ENCODE measurements at places on chromosomes 3 and 15.

- no peak for DNase-seq
Observed at GRCh38 chr3:13254028-13254951, 165.8 kb downstream of the NUP210 start.

GRCh38 chr3:34394978-34395748 lies 596.7 kb downstream of the PDCD6IP start:
- no peak for DNase-seq

DNA sequence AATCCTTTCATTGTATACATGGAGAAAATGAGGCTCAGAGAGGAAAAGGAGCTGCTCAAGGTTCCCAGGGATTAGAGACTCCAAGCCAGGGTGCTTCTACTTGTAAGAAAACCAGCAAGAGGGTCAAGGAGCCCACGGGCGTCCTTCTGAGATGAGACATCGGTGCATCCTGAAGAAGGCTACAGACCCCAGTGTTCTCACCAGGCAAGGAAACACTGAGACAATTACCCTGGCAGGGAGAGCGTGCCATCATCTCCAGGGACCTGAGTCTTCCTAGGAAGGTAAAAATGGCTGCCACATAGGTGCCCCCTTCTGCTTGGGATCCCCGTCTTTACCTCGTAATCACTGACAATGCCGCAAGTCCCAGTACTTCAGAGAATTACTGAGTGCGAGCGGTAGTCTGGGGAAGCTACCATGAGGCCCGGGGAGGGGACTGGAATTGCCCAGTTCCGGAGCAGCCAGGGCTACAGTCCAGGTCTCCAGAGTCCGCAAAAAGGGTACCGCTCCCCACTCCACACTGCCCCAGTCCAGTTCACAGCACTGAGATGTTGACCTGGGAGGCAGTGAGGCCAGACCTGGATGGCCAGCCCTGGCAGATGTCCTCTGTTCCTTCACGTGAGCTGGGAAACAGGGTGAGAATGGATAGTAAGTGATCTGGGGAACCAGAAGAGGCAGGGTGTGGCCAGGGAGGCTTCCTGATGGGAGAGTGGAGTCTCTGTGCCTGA lies 164.7 kb upstream of the SMAD3 start:
- no peak for DNase-seq

DNA sequence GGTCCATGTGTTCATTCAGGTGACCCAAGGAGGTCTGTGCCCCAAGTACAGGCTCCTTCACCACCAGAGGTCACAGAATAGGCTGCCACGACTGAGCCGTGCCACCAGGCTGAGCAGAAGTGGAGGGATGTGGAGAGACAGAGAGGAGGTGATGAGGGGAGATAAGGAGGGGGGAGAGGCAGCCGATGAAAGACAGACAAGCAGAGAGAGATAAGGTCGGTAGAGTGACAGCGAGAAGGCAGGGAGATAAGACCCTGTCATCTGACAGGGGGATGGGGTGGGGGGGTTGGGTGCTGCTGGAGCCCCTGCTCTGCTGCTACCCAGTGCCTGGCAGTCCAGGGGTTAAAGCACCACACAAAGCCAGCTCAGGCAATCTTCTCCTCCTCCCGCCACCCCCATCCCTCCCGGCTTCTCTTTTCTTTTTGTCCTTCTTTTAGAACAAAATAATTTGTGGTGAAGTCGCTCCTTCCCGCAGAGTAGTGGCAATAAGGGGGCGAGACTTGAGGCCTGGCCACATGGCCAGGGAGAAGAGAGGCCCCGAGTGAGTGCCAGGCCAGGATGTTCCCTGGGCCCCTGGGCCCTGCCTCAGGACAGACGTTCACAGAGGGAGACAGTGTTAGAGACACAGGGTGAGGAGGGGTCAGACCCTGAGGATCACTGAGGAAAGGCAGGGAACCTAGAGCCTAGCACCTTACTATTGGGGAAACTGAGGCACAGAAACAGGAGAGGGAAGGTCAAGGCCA lies 67.9 kb downstream of the CACNA2D2 start:
- DNase-seq, result no peak

DNA sequence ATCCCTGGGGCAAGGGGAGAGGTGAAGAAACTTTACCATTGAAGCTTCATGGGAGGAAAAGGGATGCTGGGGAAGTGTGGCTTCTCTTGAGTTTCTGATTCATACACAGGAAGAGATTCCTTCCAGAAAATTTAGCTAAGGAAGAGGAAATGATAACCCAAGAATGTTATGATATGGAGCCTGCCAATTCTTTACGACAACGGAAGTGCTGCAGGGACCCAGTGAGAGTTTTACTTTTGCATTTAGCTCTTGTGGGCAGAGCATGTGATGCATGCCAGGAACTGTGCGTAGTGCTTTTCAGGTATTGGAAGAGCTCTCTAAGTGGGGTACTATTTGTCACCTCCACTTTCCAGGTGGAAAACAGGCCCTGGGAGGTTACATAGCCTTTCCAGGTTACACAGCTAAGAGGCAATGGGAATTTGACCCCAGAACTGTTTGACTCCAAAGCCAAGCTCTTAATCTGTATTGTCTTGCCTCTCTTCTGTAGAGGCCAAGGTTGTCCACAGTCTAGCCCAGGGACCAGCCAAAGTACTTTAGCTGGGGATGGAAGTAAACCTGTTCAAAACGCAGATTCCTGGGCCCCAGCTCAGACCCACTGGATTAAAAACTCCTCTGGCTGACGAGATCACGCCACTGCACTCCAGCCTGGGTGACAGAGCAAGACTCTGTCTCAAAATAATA lies 23.0 kb downstream of the CMTM7 start:
- DNase-seq, result no peak

DNA sequence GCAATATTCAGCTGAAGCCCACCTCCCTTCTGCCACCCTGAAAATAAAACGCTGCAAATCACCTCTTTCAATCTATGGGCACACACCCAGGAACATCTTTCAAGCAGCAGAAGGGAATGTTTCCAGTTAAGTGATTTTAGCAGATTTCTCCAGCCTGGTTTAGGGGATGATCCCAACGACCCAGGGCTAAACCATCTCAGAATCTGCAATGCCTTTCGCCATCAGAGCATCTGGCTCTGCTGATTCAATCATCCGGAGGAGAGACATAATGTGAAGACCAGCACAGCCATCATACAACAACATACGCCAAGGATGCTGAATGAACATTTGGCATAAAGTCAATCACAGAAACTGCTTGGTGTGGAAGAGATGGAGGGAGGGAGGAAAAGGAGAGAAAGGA lies 15.5 kb upstream of the LRRN1 start:
- no peak for DNase-seq

DNA sequence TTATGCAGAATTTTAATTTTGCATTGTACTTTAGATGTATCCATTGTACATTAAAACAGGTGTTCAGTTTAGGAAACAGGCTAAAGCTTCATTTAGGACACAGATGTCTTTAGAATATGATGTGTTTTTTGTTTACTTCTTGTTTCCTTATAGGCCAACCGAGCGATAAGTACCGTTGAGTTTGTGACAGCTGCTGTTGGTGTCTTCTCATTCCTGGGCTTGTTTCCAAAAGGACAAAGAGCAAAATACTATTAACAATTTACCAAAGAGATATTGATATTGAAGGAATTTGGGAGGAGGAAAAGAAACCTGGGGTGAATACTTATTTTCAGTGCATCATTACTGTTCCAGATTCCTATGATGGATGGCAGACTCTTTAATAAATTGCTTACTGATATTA lies 29.4 kb downstream of the PLAAT1 start:
- peak; percentile 12 for DNase-seq

GRCh38 chr15:93451822-93452221 lies 362.8 kb upstream of the RGMA start:
- no peak for DNase-seq

- DNase-seq, result no peak
Observed at GRCh38 chr3:38966811-38967692, 84.7 kb downstream of the SCN11A start.

- no peak for DNase-seq
Observed at GRCh38 chr15:85162237-85162636, 180.6 kb downstream of the PDE8A start.

- DNase-seq, result no peak
Observed at GRCh38 chr3:187914231-187914630, 169.0 kb upstream of the BCL6 start.

DNA sequence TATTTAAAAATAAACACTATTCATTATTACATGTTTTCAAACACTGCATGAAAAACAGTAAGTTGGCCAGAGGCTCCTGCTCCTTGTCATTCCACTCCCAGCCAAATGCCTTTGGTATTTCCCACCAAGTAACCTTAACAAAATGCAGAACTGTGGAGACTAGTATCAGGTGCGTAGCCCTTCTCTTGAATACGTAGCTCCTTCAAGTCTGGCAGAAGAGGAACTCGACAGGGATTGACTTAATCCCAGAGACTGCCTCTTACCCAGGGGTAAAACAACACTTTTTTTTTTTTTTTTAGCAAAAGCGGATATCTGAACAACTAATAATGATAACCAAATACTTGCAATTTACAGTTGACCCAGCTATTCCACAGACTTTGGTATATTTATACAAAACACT lies 738 bp downstream of the COMMD2 start:
- no peak for DNase-seq

DNA sequence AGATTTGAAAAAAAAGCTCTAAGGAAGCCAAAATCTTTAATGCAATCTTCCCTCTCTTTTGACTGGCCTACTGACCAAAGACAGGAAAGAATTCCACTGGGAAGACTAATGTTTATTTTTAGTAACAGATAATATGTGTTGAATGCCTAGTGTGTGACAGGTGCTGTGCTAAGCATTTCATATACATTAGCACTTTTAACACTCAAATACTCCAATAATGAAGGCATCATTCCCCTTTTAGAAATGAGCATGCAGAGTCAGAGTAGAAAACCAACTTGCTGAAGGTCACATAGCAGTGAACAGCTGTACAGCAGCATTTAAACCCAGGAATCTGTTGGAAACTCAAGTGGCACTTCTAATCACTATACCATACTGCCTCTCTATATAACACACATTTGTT lies 170.6 kb downstream of the MINAR1 start:
- no peak for DNase-seq

- no peak for DNase-seq
Observed at GRCh38 chr15:52734329-52734728, 55.1 kb upstream of the ATOSA start.

- DNase-seq, result no peak
Observed at GRCh38 chr15:39397883-39398282, 183.0 kb upstream of the THBS1 start.

GRCh38 chr3:37872413-37873160 lies 10.9 kb downstream of the CTDSPL start:
- no peak for DNase-seq

- DNase-seq, result no peak
Observed at GRCh38 chr15:82936966-82937711, 15.4 kb downstream of the HOMER2 start.

GRCh38 chr3:51681453-51681852 lies 10.4 kb downstream of the TEX264 start:
- no peak for DNase-seq

GRCh38 chr3:139559541-139559940 lies 20.0 kb upstream of the RBP1 start:
- peak; percentile 19 for DNase-seq

GRCh38 chr15:92845126-92845508 lies 55.0 kb upstream of the CHD2 start:
- peak; percentile 12 for DNase-seq

DNA sequence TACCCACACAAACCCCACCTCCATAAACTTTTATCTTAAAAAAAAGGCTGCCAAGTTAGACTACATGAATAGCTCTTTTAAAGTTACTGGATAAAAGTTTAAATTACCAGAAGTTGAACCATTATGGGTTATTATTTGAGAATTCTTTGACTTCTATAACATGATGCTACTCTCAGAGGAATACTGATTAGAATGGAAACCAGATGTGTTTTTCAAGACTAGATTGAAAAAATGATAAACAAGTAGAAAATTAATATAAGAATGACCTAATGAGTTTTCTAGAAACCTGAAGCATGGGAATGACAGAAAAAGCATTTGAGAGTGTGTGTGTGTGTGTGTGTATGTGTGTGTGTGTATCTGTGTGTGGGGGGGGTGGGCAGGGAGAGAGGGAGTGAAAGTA lies 12.4 kb upstream of the FGF7 start:
- no peak for DNase-seq

GRCh38 chr15:78052001-78052401 lies 25.5 kb downstream of the TBC1D2B start:
- DNase-seq, result no peak

DNA sequence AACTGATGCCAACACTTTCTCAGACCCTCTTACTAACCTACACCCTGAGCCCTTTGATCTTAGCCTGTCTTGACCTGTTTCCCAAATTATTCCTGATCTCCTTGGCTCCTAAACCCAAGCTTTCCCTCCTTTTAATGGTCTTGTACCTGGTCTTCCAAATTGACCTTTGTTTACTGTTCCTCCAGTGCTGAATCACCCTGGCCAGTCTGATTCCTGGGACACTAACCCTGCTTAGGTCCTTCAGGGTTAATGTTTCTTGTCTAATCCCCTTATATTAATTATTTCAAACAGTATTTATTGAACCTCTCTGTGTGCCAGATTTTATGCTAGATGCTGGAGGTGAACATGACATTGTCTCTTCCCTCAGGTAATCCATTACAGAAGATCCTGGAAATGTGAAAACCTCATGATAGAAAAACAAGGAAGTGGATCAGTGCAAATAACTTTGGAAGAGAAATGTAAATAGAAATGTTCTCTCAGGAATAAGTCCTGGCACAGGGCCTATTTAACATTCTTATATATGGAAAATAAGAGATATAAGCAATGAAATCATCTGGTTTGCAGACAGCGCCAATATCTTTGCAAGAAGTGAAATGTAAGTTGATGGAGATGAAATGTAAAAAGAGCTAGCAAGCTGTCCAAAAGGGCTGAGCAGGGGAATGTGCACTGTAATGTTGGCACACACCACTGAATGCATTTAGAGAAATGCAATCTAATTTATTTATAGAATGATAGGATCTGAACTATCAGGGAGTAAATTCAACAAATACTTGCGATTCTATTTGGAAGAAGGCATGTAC lies 20.7 kb downstream of the HGD start:
- DNase-seq, result no peak

DNA sequence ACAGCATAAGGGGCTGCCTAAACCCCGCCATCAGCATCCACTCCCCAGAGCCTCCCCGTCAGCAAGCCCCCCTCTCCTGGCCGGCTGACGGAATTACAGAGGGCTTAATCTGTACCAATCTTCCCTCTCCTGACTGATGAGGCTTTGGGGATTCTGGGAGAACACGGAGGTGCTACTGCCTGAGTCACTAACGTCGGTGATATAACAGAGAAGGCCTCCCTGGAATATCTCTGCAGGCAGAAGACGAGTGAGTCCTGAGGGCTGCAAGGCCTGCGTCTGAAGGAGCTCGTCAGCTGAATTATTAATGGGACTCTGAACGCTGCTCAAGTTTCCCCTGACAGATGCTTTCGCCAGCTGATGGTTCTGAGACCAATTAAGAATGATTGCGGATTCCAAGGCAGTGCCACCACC lies 147.7 kb downstream of the XXYLT1 start:
- no peak for DNase-seq

- no peak for DNase-seq
Observed at GRCh38 chr3:139585820-139586219, 46.3 kb upstream of the RBP1 start.

- DNase-seq, result no peak
Observed at GRCh38 chr3:156211583-156211982, 91.2 kb downstream of the KCNAB1 start.

GRCh38 chr3:103684904-103685303 lies 1250.1 kb downstream of the ZPLD1 start:
- peak; percentile 8 for DNase-seq
